ENCODE measurements at places on chromosomes 11 and 22. TPM values are rescaled to one million over a fixed set of nuclear protein-coding genes. Genes with fewer than 3 reads are reported as not detected.

DNA sequence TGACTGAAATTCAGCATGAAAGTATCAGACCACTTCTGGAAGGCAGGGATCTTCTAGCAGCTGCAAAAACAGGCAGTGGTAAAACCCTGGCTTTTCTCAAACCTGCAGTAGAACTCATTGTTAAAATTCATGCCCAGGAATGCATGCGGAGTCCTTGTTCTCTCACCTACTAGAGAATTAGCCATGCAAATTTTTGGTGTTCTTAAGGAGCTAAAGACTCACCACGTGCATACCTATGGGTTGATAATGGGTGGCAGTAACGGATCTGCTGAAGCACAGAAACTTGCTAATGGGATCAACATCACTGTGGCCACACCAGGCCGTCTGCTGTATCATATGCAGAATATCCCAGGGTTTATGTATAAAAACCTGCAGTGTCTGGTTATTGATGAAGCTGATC, 19.1 kb downstream of the ZBTB44 start:
- no peak overlapping the region for H3K27ac ChIP-seq
- H3K4me1 ChIP-seq: peaks cover 5% of the 10 kb centered on the region
- H3K4me3 ChIP-seq: no peak overlapping the region

DNA sequence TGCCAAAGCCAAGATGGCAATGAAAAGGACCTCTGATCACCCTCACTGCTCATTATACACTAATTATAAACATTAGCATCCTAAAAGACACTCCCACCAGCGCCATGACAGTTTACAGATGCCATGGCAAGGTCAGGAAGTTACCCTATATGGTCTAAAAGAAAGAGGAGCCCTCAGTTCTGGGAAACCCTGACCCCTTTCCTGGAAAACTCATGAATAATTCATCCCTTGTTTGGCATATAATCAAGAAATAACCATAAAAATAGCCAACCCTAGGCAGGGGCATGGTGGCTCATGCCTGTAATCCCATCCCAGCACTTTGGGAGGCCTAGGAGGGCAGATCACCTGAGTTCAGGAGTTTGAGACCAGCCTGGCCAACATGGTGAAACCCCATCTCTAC, 12.7 kb upstream of the CAPN5 start:
- no peaks in the 10 kb centered on the region for H3K27me3 ChIP-seq
- H3K4me1 ChIP-seq: no peaks in the 10 kb centered on the region
- no peak for DNase-seq
- no peak overlapping the region for H3K27ac ChIP-seq
- H3K4me3 ChIP-seq: no peak overlapping the region
- H3K36me3 ChIP-seq: no peaks in the 10 kb centered on the region

GRCh38 chr11:32154275-32154674, 63.4 kb downstream of the RCN1 start:
- DNase-seq: no peak
- H3K4me3 ChIP-seq: no peak overlapping the region
- H3K36me3 ChIP-seq: no peaks in the 10 kb centered on the region
- no peaks in the 10 kb centered on the region for H3K27me3 ChIP-seq

GRCh38 chr11:11980841-11981308, 27.6 kb downstream of the DKK3 start:
- no peaks in the 10 kb centered on the region for H3K4me1 ChIP-seq
- H3K36me3 ChIP-seq: peaks cover 8% of the 10 kb centered on the region
- no peak overlapping the region for H3K4me3 ChIP-seq
- H3K27ac ChIP-seq: peak overlapping the region; percentile 84

GRCh38 chr11:72962084-72962483, 147.9 kb downstream of the ATG16L2 start:
- no peak overlapping the region for H3K27ac ChIP-seq
- H3K4me3 ChIP-seq: no peak overlapping the region
- no peak for DNase-seq
- H3K36me3 ChIP-seq: no peaks in the 10 kb centered on the region
- H3K27me3 ChIP-seq: no peaks in the 10 kb centered on the region

GRCh38 chr11:122383186-122383585, 267.2 kb upstream of the BLID start:
- H3K27me3 ChIP-seq: no peaks in the 10 kb centered on the region

GRCh38 chr11:70834984-70835560, 417.3 kb downstream of the SHANK2 start:
- H3K27ac ChIP-seq: no peak overlapping the region
- DNase-seq: no peak
- no peaks in the 10 kb centered on the region for H3K4me1 ChIP-seq
- H3K36me3 ChIP-seq: no peaks in the 10 kb centered on the region
- no peak overlapping the region for H3K4me3 ChIP-seq

GRCh38 chr11:75878933-75879332, 63.9 kb downstream of the UVRAG start:
- H3K27me3 ChIP-seq: no peaks in the 10 kb centered on the region
- H3K4me1 ChIP-seq: no peaks in the 10 kb centered on the region
- no peak for DNase-seq
- H3K27ac ChIP-seq: no peak overlapping the region
- H3K4me3 ChIP-seq: no peak overlapping the region

GRCh38 chr22:48089601-48090331, 1327.3 kb downstream of the TBC1D22A start:
- H3K4me1 ChIP-seq: no peaks in the 10 kb centered on the region
- H3K36me3 ChIP-seq: no peaks in the 10 kb centered on the region
- H3K27me3 ChIP-seq: no peaks in the 10 kb centered on the region

SSTR3 gene
- total RNA-seq: not detected

KRTAP5-11 gene
- not detected for total RNA-seq

DNA sequence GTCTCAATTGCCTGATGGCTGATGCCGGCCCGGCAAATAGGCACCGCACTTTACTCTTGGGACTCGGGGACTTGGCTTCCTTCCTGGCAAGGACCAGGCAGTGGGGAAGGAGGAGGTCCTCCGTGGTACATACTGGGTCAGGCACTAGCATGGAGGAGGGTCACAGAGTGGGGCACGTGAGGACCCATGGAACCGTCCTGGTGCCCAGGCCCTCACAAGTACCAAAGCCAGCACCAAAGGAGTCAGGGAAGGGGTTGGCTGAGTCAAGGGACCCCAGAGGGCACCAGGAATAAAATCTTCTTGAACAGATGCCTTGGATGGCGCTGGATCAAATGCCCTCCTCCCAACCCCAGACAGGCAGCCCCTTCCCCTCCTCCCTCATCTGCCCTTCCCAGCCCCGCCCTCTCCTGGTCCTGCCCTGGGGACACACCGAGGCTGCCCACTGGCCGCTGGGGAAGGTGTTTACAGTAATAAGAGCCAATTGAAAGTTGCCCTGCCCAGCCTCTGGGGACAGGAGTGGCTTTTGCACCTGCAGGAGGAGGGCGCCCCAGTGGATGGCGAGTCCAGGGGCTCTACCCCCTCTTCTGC, 5.6 kb upstream of the CARNS1 start:
- no peak for DNase-seq
- H3K4me1 ChIP-seq: peaks cover 32% of the 10 kb centered on the region
- H3K27ac ChIP-seq: no peak overlapping the region
- H3K4me3 ChIP-seq: no peak overlapping the region
- no peaks in the 10 kb centered on the region for H3K27me3 ChIP-seq
- no peaks in the 10 kb centered on the region for H3K36me3 ChIP-seq

DNA sequence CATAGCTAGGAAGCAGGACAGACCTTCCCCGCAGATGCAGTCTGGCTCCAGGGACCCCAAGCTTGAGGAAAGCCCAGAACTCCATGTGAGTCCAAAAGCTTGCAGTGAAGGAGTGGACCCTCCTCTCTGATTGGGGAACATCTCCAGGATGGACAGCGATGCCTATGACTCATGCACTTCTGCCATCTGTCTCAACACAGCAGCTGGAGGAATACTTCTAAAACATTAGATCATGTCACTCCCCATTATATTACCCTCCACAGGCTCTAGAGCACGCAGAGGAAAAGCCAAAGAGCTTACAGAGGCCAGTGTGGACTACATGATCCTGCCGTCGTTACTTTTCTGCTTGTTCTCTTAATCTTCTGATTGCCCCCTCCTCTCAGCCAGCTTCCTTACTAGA, 605.7 kb downstream of the INSC start:
- H3K27me3 ChIP-seq: no peaks in the 10 kb centered on the region
- H3K4me3 ChIP-seq: no peak overlapping the region
- H3K27ac ChIP-seq: no peak overlapping the region
- H3K36me3 ChIP-seq: no peaks in the 10 kb centered on the region
- H3K4me1 ChIP-seq: no peaks in the 10 kb centered on the region
- DNase-seq: no peak

GRAMD1B gene
- total RNA-seq: 3.8 TPM

DNA sequence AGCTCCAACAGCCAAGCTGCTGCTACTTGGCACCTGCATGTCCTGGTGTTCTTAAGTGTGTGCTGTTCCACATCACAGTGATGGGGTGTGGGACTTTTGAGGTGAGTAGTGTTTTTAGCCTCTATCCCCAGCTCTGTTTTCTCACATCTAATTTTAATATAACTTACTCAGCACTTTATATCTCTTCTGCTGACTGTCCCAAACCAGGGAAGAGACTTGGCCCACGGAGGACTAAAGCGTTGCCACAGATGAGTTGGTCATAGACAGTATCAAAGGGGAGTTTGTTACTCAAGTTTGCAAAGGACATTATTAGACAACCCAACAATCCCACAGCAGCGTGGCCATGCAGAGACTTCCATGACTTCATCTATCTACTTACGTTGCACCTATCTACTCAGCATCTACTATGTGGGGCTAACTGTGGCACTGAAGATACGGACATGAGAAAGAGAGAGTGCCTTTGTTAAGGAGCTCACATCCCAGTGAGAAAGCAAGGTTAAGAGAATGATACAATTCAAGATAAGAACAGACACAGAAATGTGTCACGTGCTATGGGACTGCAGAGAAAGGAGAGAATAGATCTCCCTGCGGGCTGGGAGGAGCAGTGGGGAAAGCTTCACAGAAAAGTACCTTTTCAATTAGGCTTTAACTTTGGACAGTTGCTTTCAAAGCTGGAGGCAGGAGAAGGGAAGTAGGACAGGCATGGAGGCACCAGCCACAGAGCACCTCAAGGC, 82.4 kb downstream of the ME3 start:
- no peak overlapping the region for H3K4me3 ChIP-seq
- no peaks in the 10 kb centered on the region for H3K27me3 ChIP-seq
- no peaks in the 10 kb centered on the region for H3K36me3 ChIP-seq
- no peaks in the 10 kb centered on the region for H3K4me1 ChIP-seq
- no peak for DNase-seq
- no peak overlapping the region for H3K27ac ChIP-seq

- DNase-seq: no peak
- H3K27ac ChIP-seq: no peak overlapping the region
- H3K36me3 ChIP-seq: no peaks in the 10 kb centered on the region
- no peaks in the 10 kb centered on the region for H3K4me1 ChIP-seq
- H3K4me3 ChIP-seq: no peak overlapping the region
- no peaks in the 10 kb centered on the region for H3K27me3 ChIP-seq
Measured at GRCh38 chr11:45897556-45897955, 9.5 kb downstream of the FREY1 start.

PDGFB gene
- 21.9 TPM for total RNA-seq

GRCh38 chr22:22936915-22937656, 49.5 kb downstream of the IGLL5 start:
- H3K4me3 ChIP-seq: no peak overlapping the region
- no peak overlapping the region for H3K27ac ChIP-seq
- H3K27me3 ChIP-seq: no peaks in the 10 kb centered on the region
- no peaks in the 10 kb centered on the region for H3K4me1 ChIP-seq
- DNase-seq: no peak
- H3K36me3 ChIP-seq: no peaks in the 10 kb centered on the region

DNA sequence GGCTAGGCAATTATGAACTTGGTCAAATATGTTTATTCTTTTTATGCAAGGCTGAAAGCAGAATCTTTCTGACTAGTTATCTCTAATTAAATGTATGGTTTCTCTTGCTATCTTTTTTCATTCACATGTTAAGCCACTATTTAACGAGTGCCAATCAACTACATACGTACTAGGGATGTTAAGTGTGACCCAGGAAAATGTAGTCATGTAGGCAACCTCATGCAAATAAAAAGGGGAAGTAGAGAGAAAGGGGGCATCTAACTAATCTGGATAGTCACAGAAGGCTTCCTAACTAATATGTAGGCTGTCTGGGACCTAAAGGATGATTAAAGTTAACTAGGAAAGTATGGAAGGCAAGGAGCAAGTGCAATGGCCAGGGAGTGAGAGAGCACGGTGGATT, 23.5 kb downstream of the TBRG1 start:
- no peak overlapping the region for H3K27ac ChIP-seq
- H3K36me3 ChIP-seq: no peaks in the 10 kb centered on the region
- H3K4me1 ChIP-seq: no peaks in the 10 kb centered on the region

PNPLA3 gene
- 0.16 TPM for total RNA-seq

OR52E8 gene
- total RNA-seq: not detected

DNA sequence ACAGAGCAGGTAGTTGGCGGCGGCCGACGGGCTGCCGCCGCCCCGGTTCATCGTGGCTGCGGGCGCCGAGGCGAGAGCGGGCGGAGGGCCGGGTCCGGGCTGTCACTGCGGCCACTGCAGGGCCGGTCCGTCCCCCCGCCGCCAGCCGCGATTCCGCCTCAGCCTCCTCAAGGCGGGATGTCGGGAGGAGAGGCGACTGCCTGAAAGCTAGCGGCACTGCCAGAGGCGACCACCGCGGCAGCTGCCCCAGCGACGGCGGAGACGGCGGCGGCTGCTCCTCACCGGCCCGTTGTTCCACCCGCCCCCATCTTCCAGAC, 234 bp downstream of the SESN3 start:
- H3K27ac ChIP-seq: peak overlapping the region; percentile 84
- H3K27me3 ChIP-seq: no peaks in the 10 kb centered on the region
- no peak for DNase-seq
- peak overlapping the region; percentile 91 for H3K4me3 ChIP-seq
- H3K36me3 ChIP-seq: no peaks in the 10 kb centered on the region
- no peaks in the 10 kb centered on the region for H3K4me1 ChIP-seq

DBX1 gene
- not detected for total RNA-seq

DNA sequence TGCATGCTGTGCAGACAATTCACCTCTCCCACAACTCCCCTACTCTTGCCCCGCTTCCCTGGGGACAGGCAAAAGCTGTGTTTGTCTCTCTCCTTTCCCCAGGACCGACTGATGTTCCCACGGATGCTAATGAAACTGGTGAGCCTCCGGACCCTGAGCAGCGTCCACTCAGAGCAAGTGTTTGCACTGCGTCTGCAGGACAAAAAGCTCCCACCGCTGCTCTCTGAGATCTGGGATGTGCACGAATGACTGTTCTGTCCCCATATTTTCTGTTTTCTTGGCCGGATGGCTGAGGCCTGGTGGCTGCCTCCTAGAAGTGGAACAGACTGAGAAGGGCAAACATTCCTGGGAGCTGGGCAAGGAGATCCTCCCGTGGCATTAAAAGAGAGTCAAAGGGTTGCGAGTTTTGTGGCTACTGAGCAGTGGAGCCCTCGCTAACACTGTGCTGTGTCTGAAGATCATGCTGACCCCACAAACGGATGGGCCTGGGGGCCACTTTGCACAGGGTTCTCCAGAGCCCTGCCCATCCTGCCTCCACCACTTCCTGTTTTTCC, 1.4 kb upstream of the MADD start:
- H3K27ac ChIP-seq: peak overlapping the region; percentile 97
- no peaks in the 10 kb centered on the region for H3K27me3 ChIP-seq
- H3K4me3 ChIP-seq: no peak overlapping the region
- peaks cover 53% of the 10 kb centered on the region for H3K4me1 ChIP-seq

All from right atrium auricular region (tissue), 2 donors.